Lung (tissue), 17 donors: ENCODE measurements at places on chromosomes 3 and 15. TPM values are rescaled to one million over a fixed set of nuclear protein-coding genes. Genes with fewer than 3 reads are reported as not detected.

The SLC51A gene
- total RNA-seq: 2.8 TPM

The UQCC5 gene
- total RNA-seq: 3.1 TPM

The LRRC2 gene
- total RNA-seq: 1.1 TPM

The SEMA3F gene
- total RNA-seq: 54.3 TPM

The NDN gene
- 107 TPM for total RNA-seq

The CD80 gene
- 8.6 TPM for total RNA-seq

The CCR1 gene
- total RNA-seq: 9.7 TPM

The GP9 gene
- 3.0 TPM for total RNA-seq

The SLC12A8 gene
- total RNA-seq: 9.8 TPM

- DNase-seq: peak; percentile 38
Measured at GRCh38 chr3:192812743-192813383, 85.5 kb upstream of the FGF12 start.

DNA sequence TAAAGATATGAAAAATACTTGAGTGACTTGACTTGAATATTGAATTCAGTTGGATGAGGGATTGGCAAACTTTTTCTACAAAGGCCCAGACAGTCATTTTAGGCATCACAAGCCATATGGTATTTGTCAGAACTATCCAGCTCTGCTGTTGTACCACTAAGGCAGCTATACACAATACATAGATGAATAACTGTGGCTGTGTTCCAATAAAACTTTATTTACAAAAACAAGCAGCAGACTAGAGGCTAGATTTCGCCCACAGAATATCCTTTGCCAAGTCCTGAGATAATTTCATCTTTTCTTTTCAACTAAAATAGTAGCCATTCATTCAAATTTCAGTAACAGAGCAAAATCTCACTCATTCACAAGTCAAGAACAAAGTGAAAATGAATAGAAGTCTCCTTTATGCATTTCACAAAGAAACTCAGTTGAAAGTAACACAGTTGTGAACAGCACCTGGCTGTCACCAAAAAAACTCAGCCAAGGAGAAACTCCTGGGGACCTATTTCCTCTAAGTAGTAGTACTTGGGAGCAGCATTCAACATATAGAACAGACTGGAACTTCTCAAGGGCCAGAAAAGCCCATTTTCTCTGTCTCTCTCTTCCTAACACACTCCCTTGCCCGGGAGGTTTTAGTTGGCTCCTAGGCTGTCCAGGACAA lies 56.3 kb downstream of the OSBPL10 start:
- no peak for DNase-seq

GRCh38 chr3:184636741-184637316 lies 75.0 kb downstream of the MAGEF1 start:
- peak; percentile 73 for DNase-seq

DNA sequence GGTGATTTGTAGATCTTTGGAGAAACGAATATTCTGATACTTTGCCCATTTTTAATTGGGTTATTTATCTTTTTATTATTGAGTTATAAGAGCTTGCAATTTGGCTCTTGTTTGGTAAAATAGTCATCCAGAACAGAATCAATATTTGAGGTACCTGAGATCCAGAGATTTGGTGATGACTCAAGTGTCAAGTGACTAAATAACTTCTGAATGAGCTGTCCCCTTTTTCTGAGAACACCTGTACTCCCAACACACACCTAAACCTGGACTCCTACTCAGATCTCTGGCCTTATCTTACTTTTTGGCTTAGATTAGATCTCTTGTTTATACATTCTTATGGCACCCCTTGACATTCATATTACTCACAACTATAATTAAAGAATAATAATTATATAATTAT lies 3.1 kb upstream of the TRA2B start:
- no peak for DNase-seq

- DNase-seq: no peak
Measured at GRCh38 chr3:46663591-46664135, 29.8 kb downstream of the ALS2CL start.

DNA sequence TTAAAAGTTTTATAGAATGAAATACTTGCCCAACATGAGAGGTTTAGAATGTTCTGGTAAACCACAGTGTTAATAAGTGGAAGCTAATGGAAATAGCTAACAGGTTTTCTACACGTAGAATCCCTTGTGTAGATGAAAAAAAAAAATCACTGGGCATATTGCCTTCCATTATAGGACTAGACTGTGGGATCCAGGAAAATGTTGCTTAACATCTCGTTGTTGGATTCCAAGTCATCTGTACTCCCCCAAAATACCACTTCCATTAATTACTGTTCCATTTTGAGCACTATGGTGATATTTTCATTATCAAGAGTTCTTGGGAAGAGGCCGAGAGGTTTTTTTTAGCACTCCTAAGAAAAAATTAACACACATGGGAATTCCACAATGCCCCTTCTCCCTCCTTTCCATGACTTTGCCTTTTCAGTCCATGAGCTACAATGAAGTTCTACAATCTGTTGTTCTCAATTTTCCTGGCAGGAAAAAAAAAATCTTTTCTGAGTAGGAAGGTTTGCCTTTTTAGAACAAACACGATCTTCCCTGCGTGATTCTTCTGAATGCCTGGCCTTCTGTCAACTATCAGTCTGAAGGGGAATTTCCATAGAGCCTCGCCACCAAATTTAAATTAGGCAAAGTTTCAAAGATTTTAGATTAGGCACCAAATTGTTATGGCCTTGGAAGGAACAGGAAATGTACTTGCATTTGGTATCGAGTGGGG lies 74.4 kb upstream of the CTDSPL start:
- DNase-seq: no peak

- DNase-seq: no peak
Measured at GRCh38 chr15:63860155-63860554, 26.4 kb upstream of the HERC1 start.

DNA sequence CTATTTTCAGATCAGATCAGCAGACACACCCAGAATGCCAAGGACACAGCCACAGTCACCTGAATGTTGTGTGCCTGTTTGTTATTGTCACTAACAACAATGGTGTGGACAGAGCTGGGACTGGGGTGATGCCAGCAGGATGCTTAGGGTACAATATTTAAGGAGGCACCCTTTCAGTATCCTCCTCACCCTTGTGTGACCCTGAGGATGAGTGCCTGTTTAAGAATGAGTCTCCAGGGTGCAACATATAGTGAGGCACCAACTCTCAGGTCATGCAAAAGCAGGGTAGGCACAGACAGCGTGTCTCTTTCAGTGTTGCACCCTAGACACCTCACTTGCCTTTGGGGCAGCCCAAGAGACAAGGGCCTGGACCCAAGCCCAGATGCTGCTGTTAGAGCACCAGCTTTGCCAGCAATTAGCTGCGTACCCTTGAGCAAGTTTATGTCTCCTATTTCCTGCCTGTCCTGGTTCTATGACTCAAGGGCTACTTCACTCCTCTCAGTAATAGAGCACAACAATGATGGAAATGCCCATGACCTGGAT lies 122.6 kb downstream of the AQP9 start:
- DNase-seq: no peak

DNA sequence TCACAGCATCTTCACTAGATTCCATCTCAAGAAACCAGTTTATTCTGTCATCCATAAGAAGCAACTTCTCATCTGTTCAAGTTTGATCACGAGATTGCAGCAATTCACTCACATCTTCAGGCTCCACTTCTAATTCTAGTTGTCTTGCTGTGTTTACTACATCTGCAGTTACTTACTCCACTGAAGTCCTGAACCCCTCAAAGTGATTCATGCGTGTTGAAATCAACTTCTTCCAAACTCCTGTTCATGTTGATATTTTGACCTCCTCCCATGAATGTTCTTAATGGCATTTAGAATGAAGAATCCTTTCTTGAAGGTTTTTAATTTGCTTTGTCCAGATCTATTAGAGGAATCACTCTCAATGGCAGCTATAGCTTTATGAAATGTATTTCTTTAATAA lies 287.6 kb upstream of the TBL1XR1 start:
- DNase-seq: no peak

GRCh38 chr3:124923833-124924232 lies 10.7 kb downstream of the MUC13 start:
- DNase-seq: no peak

- peak; percentile 78 for DNase-seq
Measured at GRCh38 chr3:123799544-123800361, 84.4 kb downstream of the MYLK start.

GRCh38 chr15:101201411-101202174 lies 50.3 kb downstream of the CHSY1 start:
- DNase-seq: peak; percentile 90

GRCh38 chr15:39094116-39094515 lies 486.8 kb upstream of the THBS1 start:
- DNase-seq: no peak

- peak; percentile 86 for DNase-seq
Measured at GRCh38 chr3:188154014-188154808, at the start of gene LPP. Gene LPP (plus strand): TSS chr3:188154157. CDS start chr3:188406121, 251,964 bp downstream.

DNA sequence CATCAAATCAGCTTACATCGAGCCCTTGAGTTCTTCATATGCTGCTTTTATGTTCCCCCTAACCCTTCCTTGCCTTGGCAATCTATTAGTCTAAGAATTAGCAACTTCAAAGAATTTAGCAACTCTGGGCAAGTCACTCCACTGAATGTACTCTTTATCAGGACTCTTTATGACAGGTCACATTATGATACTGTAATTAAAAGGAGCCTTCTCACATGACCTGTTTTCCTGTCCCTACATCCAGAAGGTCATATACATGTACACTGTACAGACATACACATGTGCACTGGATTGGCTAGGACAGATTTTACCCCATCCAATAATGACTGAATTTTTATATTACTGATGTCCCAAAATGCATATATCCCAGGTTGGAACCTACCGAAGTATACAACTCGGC lies 463.1 kb downstream of the SHQ1 start:
- DNase-seq: no peak

DNA sequence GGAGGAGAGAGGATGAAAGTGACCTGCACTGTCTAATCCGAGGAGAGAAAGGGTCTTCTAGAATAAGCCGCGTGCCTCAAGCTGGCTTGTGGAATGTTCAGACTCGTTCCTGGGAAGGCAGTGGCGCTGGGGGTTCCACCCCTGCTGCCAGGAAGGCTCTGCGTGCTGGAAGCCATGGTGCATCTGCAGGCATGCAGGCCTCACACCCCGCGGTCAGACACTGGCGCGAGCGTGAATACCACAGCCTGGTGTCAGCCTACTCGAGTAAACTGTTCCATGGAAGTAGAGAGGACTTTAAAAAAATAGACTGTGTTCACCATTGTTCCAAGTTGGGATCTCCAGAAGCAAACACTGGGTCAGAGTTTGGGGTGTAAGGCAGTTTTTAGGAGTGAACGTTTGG lies 25.9 kb upstream of the GABRG3 start:
- DNase-seq: no peak
